ENCODE measurements at places on chromosomes 3 and 15.

DNA sequence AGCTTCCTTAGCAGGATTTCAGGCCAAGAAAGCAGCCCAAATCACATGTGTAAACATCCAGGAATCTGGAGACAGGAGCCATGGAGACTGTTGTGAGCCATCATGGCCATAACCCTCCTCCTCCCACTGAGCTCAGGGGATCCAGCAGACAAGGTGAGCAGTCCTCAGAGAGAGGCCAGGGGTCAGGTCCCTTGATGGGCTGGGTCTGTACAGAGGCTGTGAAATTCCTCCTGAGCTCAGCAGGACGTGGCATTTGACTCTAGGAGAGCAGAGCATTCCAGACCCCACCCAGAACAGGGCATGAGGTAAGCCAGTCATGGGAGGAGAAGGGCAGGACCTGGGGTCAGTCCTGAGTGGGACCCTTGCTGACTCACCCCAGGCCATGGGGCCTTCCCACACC is 67.0 kb upstream of the ACAN start:
- DNase-seq: no peak

DNA sequence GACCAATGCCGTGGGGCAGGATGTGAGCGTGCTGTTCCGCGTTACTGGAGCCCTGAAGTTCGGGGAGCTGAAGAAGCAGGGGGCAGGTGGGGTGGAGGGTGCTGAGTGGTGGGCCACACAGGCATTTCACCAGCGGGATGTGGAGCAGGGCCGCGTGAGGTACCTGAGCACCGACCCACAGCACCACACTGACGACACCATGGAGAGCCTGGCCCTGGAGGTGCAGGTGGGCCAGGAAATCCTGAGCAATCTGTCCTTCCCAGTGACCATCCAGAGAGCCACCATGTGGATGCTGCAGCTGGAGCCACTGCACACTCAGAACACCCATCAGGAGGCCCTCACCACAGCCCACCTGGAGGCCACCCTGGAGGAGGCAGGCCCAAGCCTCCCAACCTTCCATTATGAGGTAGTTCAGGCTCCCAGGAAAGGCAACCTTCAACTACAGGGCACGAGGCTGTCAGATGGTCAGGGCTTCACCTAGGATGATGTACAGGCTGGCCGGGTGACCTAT is 179.6 kb downstream of the TBC1D2B start:
- no peak for DNase-seq

DNA sequence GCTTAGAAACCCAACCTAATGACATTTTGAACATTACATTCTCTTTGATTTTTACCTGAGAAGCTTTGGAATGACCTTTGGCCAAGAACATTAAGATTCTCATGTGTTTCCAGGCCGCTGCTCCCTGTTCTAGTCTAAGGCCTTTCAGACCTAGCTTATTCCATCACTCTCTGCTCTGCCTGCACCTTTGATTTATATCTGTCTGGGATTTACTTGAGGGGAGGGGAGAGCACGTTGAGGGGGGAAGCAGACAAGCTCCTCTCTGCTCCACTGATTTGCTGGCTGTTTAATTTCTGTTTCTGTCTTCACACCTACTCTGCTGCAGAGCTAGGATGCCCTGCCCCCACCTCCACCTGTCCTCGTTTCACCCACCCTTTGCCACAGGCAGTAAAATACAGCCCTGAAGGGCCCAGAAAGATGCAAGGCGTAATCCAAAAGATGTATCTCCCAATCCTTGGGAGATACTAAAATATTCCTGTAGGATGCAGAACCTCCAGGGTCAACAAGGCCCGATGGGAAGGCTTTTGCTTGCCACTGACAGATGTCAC is 429.8 kb downstream of the EPHB1 start:
- DNase-seq: no peak

- no peak for DNase-seq
Measured at GRCh38 chr3:110741891-110742290, 329.7 kb upstream of the NECTIN3 start.

Measured in activated CD4-positive, alpha-beta T cell treated with anti-CD3 and anti-CD28 coated beads, Interleukin-2, amount 50 U/mL, for 4 hours (primary cell).